ENCODE measurements at places on chromosomes 11 and 22. TPM values are rescaled to one million over a fixed set of nuclear protein-coding genes. Genes with fewer than 3 reads are reported as not detected.

DNA sequence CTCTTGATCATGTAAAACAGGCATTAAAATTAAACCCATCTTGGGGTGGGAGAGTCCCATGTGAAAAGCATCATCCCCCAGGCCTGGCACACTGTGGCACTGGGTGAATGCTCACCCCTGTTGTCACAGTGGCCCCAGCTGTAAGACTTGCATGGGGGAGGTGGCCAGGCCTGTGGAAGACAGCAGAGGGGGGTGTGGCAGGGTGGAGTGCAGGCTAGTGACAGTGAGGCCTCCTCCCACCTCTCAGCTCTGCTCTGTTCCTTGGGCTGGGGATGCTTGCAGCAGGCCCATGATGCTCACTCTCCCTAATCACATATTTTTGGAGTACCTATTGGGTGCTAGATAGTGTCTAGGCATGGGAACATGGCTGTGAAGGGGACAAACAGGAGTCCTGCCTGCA, 10.1 kb upstream of the OSBPL5 start:
- DNase-seq: no peak

JHY gene
- total RNA-seq: 11.5 TPM

GRCh38 chr11:67600324-67601029, 6.3 kb upstream of the NDUFV1 start:
- no peak for DNase-seq

C11orf16 gene
- total RNA-seq: 13.6 TPM

DNA sequence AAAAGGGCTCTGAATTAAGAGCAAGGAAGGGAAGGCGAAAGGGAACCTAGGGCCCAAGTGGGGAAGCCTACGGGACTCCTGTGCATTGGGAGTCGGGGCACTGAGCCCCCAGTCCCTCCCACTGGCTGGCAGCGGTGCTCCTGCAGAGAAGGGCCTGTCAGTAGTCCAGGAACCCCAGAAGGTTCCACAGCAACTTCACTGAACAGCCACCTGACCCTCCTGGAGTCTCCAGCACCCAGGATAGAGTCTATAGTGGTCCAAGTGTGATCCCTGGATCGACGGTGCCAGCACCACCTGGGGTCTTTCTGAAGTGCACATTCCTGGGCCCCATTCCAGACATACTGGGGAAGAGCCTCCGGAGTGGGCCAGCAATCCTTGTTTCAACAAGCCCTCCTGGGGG, 100.0 kb upstream of the B3GAT1 start:
- no peak for DNase-seq

GPR83 gene
- total RNA-seq: 0.30 TPM
